ENCODE measurements at places on chromosomes 13 and 19.

DNA sequence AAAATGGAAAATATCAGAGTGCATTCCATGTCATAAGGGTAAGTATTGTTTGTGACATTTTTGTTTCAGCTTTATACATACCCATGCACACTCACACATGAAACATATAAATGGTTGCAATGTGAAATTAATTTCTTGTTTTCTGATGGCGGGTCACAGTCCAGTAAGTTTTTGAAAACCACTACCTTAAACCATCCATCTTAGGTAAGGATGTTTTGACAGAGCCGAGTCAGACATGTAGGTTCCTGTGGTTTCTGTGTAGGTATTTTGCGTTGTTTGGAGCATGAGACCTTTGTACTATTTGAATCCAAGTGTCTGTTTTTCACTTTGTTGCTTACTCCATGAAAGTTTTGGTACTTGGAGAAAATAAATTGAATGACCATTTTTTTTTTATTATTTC, 121.7 kb downstream of the B3GLCT start:
- no peak for DNase-seq

GRCh38 chr19:33040994-33041827, 23.5 kb downstream of the RHPN2 start:
- no peak for DNase-seq

- no peak for DNase-seq
Observed at GRCh38 chr19:44812142-44812718, 3.3 kb downstream of the BCAM start.

DNA sequence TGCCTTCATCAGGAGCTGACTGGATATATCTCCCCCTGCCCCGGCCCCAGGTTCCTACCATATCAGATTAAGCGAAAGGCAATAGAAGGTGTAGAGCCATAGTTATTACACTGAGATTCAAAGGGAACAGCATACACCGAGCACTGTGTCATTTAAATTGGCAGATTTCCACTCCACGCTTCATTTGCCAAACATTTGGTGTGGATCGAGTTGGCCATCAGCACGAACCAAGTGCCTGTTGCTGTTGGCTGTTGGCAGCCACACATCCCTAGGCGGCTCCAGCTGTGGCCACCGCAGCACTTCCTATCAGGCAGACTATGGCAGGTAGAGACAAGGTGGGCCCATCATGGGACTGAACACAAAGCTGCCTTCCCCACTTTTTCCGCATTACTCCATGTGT, 115.8 kb downstream of the CCNA1 start:
- no peak for DNase-seq

DNA sequence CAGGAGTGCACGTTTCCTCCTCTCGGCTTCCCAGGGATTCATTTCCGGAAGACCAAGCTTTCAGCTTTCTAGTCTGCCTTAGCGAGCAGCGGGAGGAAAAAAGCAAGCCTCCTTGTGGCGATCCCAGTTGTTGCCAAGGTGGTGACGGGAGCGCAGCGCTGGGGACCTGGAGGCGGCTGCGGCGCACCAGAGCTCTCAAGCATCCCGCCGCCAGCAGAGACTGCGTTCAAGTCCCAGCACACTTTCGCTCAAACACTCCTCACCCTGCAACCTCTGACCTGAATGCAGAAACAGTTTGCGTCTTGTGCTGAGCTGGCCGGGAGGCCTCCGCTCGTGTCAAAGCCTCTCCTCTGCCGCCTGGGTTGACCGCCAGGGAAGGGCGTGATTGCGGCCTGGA, 4.9 kb downstream of the GSX1 start:
- DNase-seq, result peak; percentile 80

- no peak for DNase-seq
Observed at GRCh38 chr13:95228130-95228529, 73.1 kb downstream of the ABCC4 start.

GRCh38 chr13:80215368-80215767, 125.6 kb downstream of the SPRY2 start:
- no peak for DNase-seq

- no peak for DNase-seq
Observed at GRCh38 chr19:3368441-3368795, 2.0 kb downstream of the NFIC start.

DNA sequence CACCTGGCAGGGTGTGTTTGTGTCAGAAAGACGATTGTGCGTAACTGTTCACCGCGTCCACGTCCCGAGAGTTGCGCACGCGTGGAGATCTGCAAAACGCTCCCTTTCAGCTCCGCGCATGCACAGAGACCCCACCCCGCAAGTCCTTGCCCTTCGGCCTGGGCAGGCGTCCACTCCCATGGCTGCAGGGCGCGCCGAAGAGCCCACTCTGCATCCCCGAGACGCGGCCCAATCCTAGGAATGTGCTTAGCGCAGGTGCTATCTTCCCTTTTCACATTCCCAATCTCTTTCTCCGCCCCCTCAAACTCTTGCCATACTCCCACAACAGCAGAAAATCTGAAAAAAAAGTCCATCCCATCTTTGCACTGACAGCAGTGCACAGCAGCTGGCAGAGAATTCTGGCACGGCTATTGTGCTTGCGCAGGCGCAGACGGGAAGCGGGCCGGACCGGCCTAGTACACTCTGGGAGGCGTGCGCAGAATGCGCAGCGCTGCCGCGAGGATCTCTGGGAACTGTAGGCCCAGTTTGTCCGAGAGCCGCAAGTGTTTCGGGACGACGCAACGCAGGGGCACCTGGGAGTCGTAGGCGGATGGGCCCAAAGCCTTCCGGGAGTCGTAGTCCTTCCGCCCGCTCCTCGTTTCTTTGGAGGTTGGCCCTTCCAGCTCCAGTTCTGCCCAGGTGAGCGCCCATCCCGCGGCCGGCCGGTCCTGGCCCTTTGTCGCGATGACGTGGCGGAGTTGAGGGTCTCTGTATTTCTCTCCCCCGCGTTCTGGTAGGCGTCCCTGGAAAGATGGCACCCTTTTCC, 23.1 kb downstream of the ZNF175 start:
- DNase-seq, result peak; percentile 93

- no peak for DNase-seq
Observed at GRCh38 chr13:78997902-78998629, 339.1 kb upstream of the OBI1 start.

DNA sequence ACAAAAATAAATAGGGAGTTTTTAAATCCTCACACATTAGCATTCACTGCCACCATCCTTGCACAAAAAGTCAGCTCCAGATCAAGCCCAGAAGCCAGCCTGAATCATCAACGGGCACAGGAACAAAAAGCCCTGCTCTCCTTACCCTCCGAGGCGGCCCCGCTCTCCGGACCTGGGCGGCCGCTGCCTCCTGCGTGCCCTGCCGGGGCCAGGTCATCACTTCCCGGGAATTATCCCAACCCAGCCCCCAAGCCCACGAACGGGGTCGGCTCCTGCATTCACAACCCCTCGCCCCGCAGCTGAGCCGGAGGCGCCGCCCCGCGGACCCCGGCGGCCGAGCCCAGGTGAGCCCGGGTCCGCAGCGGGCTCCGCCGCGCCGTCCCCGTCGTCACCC, 754 bp downstream of the DNAJB1 start:
- DNase-seq, result no peak

GRCh38 chr19:30719189-30719998, 347.2 kb downstream of the ZNF536 start:
- peak; percentile 41 for DNase-seq

- DNase-seq, result no peak
Observed at GRCh38 chr13:109867766-109868165, 81.4 kb upstream of the IRS2 start.

Measured in H9 (cell line).